ENCODE measurements at places on chromosomes 7 and 10.

- DNase-seq = no peak
These were observed 43.5 kb downstream of the TLL2 start for GRCh38 chr10:96470116-96470743.

- no peak for DNase-seq
These were observed 6.0 kb upstream of the MNX1 start for GRCh38 chr7:157016352-157017041.

DNA sequence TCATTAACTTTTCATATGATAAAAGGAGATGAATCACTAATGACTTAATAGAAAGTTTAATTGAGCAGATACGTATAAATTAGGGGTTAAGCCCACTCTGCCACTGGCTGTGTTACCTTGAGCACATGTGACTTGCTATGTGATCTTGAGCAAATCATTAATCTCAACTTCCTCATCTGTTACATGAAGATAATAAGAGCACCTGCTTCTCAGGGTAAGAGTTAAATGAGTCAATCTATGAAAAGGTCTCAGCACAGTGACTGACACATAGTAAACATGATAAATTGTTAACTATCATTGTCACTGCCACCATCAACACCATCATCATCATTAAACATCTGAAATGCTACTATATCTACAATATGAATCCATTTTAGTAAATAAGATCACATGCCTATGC, 110.8 kb downstream of the TPK1 start:
- no peak for DNase-seq

DNA sequence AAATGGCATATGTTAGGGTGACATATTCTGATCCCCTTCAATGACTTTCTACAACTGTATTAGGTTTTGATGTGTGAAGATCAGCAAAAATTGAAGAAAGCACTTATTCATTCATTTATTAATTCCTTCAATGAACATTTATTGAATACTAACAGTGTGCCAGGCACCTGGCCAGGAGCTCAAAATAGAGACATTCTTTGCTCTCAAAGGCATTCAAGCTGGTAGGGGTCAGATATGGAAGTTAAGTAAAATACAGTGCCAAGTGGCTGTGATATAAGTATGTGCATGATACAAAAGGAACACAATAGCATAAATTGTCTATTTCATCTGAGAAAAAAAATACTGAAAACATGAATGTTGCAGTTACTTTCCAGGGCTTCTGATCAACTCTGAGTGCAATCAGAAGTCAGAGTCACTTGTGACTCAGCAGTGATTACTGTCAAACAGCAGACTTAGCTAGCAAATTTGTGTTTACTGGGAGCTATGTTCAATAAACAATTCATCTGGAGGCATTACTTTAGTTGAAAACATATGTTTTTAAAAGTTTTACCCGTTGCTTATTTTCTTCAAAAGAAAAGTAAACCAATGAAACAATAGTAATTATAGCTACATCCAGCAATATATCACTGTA, 60.4 kb upstream of the CACNB2 start:
- DNase-seq = no peak

GRCh38 chr7:80640846-80641245, 2.4 kb downstream of the CD36 start:
- DNase-seq = no peak

DNA sequence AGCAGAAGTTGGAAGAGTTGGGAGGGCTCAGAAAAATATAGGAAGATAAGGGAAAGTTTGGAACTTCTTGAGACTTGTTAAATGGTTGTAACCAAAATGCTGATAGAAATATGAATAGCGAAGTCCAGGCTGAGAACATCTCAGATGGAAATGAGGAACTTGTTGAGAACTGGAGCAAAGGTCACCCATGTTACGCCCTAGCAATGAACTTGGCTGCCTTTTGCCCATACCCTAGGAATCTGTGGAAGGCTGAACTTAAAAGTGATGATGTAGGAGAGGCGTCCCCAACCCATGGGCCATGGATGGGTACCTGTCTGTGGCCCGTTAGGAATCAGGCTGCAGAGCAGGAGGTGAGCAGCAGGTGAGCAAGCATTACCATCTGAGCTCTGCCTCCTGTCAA, 347.8 kb downstream of the ARL4A start:
- DNase-seq = no peak

DNA sequence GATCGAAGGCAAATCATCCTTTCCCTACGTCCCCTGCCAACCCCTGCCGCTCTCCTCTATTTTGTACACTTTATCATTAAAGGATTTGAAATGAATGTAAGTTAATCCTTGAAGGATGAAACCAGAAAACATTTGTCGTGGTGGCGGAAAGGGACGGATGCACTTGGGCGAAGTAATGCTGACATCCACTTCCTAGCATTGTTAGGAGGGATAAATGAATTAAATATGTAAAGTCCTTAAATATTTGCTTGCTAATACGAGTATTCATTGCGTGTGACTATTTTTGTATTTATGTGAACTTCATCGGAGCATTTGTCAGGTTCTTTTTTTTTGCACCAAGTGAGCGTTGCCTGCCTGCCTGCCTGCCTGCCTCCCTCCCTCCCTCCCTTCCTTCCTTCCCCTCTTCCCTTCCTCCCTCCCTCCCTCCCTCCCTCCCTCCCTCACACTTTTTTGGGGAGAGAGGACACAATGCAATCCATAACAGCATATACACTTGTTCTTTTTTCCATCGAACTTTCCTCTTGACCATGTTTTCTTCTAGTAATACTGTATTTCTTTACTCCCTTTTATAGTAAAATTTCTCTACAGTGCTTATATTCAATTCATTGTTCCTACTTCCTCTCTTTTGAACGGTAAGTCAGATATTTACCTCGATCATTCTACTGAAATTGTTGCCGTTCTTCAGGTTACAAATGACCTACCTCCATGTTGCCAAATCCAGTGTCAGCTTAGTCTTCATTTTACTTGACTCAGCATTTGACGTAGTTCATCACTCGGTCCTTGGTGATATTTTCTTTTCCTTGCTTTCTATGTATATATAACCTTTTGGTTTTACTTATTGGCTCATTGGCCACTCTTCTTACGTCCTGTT, 831 bp downstream of the CCDC7 start:
- DNase-seq = no peak

- DNase-seq = no peak
These were observed 17.0 kb upstream of the TBL2 start for GRCh38 chr7:73595358-73595757.

- DNase-seq = no peak
These were observed 2.1 kb downstream of the NPC1L1 start for GRCh38 chr7:44538798-44539668.

DNA sequence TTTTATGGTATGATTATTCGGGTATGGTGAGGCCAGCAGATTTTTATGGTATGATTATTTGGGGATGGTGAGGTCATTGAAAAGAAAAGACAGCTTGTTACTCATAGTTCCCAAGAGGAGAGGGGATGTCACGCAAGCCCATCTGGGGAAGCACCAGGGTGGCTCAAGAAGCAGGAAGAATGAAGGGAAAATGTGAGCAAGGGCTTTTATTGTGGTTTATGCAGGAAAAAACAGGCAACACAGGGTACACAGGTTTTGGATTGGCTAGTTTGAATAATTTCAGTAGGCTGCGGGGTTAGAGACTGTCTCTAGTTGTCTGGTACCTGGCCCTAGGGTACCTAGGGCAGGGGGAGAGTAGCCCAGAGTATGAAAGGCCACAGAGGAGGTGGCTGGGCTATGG, 26.8 kb upstream of the DGKI start:
- no peak for DNase-seq

- DNase-seq = no peak
These were observed 964 bp downstream of the FRMD4A start for GRCh38 chr10:14329746-14330173.

- no peak for DNase-seq
These were observed 197.9 kb downstream of the MBL2 start for GRCh38 chr10:52574697-52575096.

GRCh38 chr7:147523056-147523455, 1067.5 kb upstream of the C7orf33 start:
- no peak for DNase-seq

- DNase-seq = no peak
These were observed 9.4 kb upstream of the ANKRD1 start for GRCh38 chr10:90930070-90930837.

GRCh38 chr7:41880107-41880506, 177.2 kb upstream of the INHBA start:
- DNase-seq = no peak

DNA sequence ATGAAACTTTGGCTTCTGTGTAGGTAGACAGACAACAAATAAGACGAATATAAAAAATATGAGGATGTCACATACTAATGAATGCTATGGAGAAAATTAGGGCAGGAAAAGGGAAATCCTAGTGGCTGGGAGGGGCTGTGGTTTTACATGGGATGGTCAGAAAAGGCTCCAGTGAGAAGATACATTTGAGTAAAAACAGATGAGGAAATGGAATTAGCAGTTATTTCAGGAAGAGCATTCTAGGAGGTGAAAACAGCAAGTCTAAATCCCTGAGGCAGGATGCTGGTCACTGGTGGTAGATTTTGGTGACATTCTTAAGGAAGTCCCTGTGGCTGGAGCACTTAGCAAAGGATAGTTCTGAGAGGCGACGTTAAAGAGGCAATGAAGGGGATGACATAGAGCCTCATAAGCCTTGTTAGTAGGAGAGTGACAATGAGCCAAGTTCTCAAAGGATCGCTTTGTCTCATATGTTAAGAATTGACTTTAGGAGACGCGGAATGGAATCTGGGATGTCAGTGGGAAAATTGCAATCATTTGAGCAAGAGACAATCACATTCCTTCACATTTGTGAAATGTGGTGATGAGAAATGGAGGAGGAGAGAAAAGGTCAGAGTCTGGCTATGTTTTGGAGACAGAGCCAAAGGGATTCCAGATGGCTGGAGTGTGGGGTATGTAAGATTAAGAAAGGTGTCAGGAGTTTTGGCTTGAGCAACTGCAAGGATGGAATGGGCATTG, 384.7 kb upstream of the FZD8 start:
- no peak for DNase-seq

DNA sequence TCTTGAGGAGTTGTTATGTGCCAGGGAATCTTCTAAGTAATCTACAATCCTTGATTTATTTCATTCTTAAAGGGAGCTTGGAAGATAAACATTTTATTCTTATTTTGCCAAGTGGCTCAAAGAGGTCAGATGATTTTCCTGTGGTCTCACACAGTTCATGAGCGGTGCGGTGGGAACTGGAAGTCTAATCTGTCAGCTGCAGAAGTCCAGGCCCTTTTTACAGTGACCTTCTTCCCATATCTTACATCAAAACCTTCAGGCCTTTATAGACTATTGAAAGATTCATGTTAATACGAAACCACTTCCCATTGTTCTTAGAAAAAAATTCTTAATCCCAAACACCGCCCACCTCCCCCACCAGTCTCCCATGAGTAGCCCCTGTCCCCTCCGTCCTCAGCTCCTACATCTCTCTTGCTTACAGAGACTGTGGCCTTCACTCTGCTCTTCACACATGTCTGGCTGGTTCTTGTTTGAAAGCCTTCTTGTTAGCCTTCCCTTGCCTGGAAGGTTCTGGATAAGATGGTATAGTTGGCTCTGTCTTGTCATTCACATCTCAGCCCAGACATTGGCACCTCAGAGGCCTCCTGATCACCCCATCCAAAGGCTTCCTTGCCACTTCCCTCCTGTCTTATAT, 61.5 kb downstream of the ITGA8 start:
- DNase-seq = no peak

DNA sequence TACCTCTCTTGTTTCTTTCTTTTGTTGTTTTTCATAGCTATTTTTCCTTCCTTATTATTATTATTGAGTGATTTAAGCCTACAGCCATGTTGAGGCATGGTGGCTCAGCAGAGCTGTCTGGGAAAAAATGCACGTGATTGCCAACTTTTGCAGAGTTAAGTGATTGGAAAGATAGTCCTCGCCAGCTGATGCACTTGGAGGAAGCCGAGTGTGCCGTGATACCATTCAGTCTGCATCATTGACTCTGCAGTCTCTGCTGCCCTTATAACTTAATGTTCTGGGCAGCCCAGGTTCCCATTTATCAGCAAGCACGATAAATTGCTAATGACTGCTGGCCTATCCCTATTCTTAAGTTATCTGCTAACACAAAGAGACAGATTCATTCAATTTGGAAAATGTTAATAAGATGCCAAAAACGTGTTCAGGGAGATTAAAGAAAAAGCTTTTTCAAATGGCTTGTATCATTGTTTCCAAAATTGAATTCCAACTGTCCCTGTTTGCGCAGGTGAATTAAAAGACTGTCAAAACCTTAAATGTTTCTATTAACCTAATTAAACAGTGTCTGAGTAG, 232.9 kb upstream of the NPY start:
- no peak for DNase-seq

GRCh38 chr7:81527651-81528050, 242.2 kb downstream of the HGF start:
- no peak for DNase-seq

GRCh38 chr10:48599830-48600134, 5.1 kb downstream of the ARHGAP22 start:
- DNase-seq = no peak

GRCh38 chr7:1029637-1030443, 14.5 kb upstream of the GPR146 start:
- DNase-seq = no peak

DNA sequence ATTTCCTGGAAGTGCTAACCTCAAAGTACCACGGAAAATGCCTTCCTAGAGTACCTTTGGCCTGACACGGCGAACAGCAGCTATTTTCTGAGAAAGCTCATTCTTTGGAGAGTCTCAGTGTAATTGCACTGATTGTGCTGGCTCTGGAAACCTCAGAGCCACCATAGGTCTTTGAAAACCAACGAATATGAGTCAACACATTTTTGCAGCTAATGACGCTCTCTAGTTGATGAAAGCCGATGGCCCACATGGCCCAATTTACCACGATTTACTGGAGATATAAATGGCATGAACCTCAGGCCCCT, 187.1 kb downstream of the ADARB2 start:
- no peak for DNase-seq

DNA sequence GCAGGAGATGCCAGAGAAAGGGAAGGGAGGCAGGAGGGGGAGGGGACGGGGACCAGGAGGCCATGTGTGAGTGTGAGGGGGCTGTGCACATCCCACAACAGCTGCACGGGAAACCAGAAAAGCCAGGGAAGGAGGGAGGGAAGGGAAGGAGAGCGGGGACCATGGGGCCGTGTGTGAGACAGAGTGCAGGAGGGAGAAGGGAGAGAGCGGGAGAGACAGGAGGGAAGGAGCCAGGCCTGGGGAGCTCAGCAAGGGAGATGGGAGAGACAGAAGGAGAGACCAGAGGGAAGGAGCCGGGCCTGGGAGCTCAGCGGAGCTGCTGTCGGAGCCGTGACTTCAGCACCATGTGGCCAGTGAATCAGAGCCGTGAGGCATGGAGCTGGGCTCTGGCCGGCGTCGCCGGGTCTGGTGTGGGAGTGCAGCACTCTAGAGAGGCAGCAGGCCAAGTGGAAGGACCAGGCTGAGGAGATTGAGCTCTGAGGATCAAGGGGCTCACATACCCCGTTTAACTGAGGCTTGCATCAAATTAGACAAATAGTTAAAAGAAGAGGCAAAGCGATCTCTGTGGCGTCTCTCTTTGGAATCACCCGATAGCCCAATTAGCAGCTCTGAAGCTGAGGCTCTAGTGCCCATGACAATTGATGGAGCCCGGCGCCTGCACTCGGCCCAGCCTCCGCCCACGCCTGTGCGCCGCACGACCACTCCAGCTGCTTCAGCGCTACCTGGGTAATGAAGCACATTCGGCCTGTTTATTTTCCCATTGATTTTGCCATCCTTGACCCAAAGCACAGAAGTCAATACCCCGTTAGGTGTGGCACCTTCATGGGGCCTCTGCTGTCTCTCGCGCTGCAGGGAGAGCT, 150.4 kb downstream of the MAD1L1 start:
- no peak for DNase-seq
